ENCODE measurements at places on chromosomes 2 and 18.

GRCh38 chr2:1617425-1618021 lies 126.8 kb downstream of the PXDN start:
- no peak for DNase-seq

- no peak for DNase-seq
Measured at GRCh38 chr2:42736598-42737322, 27.2 kb downstream of the OXER1 start.

DNA sequence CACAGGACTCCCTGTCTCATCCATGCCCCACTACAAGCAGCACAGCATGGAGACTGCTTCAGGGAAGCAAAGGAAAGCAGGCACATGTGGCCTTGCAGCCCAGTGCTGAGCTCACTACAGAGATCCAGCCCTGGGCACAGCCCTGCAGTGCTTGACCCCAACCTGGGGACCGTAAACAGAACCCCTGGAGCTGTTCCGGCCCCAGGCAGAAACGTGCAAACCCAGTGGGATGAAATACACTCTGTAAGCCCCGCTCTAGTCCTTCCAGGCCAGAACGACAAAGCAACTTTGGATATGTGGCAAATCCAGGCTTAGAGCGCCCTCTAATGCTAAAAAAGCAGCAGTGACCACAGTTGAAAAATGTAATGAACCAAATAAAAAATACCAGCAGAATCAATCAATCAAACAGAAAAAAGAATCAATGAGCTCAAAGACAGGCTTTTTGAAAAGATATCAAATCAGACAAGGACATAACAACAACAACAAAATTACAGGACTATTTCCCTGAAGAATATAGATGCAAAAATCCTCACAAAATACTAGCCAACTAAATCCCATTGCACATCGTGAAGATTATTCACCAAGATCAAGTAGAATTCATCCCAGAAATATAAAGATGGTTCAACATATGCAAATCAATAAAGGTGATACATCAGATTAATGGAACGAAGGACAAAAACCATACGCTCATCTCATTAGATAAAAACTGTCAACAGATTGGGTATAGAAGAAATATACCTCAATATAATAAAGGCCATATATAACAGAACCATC lies 45.6 kb downstream of the ZNF519 start:
- DNase-seq = peak; percentile 45

DNA sequence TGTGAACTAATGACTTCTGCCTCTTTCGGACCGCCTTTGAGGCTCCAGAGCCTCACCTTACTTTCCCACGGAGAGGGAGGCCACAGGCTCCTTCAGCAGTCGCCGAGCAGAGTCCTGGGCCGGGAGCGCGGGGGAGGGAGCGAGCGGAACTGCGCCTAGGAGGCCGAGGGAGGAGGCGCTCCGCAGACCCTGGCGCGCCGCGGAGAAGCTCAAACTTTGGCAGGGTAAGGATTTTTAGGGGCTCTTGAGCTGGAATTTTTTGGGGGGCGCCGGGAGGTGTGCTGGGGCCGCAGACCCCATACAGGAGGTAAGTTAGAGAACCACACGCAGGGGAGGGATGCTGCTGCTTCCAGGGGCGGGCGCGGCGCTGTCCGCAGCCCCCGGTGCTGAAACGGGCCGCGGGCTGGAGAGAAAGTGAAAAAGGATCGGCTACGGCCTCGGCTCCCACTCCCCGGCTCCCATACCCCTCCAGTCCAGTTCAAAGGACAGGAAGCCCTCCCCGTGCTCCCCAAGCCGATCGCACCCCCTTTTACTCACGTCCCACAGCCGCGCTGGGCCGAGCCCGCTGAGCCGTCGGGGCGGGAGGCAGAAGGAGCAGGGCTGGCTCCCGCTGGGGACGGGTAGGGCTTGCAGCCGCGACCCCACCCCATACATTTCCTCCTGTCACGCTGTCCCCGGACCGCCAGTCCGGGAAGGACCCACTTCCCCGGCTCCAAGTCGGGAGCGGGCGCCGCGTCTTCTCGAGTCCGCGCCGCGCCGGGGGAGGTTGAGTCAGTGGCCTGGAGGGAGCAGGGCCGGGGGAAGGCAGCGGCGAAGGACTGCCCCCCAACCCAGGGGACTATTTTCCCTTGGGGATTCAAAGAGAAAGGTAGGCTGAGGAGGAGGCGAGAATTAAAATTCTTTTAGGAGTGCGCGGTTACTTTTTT lies at the start of gene CNGA3:
TSS of gene CNGA3 (plus strand) at position 146 of the 926 bp plus-strand sequence. CDS start 23,520 bp downstream, outside the sequence.
- no peak for DNase-seq

- no peak for DNase-seq
Measured at GRCh38 chr18:7803956-7804469, 236.9 kb downstream of the PTPRM start.

DNA sequence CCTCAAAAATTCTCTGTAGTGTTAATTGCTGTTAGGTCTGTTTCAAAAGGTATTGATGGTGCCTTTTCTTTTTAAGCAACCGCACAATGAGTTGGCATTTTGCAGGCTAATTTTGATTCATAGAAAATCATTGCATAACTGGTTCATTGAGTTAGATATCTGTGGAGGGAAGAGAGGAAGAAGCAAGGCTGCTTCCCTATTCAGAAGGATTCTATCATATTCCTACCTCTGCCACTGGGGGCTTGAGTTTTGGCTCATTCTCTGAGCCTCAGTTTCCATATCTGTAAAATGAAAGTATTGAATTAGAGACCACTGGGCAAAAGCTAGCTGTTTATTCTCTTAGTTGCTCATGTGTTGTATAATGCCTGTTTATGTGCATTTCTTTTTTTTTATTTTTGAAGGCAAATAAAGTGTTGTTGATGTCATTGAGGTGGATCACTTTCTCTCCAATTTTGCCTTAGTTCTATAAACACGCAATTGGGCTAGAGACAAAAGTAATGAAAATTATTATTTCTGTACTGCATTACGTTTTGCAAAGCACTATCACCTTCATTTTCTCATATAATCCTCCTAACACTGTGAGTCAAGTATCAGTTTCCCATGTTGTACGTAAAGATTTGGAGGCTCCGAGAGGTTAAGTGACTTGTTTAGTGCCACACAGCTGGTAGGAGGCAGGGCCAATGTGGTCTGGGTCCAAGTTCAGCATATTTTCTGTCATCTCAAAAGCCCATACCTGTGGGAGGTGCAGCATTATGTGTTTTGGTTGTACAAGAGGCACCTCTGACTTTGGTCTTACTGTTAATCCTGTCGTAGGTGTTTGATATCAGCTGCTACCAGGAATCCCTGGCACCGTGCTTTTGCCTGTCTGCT lies 5.9 kb downstream of the TRIB2 start:
- DNase-seq = no peak

DNA sequence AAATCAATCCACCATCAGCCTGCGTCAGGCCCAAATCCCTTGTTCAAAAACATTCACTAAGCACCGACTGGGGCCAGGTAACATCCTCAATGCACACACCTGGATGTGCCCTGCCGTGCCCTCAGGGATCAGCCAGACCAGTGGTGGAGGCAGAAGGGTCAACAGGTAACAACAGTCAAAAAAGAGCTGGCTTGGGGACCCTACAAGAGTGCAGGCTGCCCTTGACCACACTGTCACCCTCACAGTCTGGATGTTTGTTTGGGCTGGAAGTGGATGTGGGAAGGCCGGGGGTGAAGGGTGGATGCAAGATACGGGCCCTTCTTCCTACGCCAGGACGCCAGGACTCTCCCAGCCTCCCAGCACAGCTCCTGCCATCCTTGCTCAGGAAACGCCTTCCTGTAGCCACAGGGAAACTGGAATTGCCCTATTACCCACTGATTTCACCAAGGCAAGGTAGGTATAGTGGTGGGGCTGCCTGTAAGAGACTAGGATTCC lies 2.7 kb downstream of the BIN1 start:
- no peak for DNase-seq

- DNase-seq = peak; percentile 84
Measured at GRCh38 chr2:240435457-240435947, at the start of gene GPC1. Gene GPC1 (plus strand): TSS chr2:240435663. CDS start chr2:240435919, 256 bp downstream.

- no peak for DNase-seq
Measured at GRCh38 chr2:67883316-67884087, 179.3 kb downstream of the C1D start.

GRCh38 chr2:169039702-169040101 lies 8.6 kb upstream of the ABCB11 start:
- DNase-seq = no peak

DNA sequence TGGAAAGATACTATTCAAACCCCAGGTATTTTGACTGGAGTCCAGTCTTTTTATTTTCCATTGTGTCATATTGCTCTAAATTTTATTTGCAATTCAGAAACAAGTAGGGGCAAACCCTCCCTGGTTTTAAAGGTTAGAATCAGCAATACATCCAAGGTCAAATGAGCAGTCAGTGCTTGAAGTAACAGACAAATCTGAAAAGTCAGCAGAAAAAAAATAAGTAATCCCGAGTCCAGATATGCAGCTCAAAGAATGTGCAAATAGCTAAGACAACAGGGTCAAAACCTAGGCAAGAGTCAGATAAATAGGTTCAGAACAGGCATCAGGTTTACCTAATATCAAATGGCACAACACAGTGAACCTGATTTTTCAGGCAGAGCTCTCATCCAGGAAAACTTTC lies 367.0 kb downstream of the STK39 start:
- DNase-seq = no peak

- DNase-seq = no peak
Measured at GRCh38 chr18:58103339-58103985, 59.4 kb downstream of the NEDD4L start.

DNA sequence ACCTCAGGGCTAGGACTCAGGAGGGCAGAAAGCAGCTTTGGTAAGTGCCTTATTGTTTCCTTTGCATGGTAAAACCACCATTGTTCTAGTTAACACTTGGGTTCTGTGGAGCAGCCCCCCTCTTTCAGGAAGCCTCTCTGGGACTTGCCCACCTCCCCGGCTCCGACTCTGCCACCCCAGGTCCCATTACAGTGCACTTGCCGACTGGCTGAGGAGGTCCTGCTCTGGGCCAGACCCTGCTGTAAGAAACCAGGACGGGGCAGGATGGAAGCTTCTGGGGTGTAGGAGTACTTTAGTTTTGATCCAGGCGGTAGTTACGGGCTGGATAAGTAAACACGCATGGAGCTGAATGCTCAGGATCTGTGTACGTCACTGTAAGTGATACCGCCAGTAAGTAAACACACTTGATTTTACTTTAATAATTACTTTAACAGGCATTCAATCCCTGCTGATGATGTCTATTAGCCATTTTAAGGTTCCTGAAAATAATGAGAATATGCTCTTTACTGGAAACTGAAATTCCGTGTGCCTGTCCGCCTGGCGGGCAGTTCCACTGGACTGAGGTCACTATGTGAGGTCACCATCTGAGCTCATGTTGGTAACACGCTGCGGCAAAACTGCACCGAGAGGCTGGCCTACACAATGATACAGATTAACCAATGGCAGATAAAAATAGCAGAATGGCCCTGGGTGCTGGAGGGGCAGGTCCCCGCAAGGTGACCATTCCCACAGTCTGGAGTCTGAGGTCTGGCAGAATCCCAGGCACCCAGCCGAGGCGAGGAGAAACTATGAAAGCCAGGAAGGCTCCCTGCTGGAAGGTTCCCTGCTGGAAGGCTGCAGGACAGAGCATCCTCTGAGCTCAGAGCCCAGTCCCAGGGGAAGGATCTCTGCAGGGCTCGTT lies 25.2 kb downstream of the HS1BP3 start:
- peak; percentile 65 for DNase-seq

- DNase-seq = no peak
Measured at GRCh38 chr18:36947820-36948348, 119.0 kb downstream of the KIAA1328 start.

- DNase-seq = no peak
Measured at GRCh38 chr2:239870276-239870675, 154.9 kb downstream of the NDUFA10 start.

GRCh38 chr18:53850902-53851301 lies 373.6 kb downstream of the MBD2 start:
- DNase-seq = no peak

DNA sequence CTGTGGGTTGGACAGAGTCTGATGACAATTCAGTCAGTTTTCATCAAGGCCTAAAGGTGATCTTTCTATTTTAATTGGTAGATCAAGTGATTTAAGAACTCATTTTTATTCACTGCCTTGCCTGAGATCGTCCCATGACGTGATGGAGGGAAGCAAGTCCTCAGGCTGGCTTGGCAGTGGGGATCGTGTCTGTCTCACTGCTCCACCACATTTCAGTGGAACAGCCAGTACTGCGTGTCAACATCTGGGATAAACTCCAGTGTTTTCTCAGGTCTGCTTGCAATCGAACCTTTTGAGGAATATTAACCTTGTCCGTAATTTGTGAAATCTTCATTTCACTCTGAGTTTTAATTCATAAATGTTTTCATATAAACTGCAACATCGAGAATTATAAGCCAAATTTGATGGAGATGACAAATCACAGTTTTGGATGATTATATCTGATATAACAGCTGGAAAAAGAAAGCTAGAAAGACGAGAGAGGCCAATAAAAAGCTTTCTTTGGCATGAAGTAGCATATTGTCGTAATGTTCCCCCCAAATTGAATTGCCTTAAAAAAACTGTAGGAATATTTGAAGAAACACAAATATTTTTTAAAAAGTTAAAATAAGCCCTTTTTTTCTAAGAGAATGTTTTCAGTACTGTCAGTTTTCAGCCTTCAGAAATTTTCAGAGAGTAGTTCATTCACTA lies 414.7 kb upstream of the SPRED2 start:
- no peak for DNase-seq

GRCh38 chr2:159214325-159214865 lies 72.1 kb downstream of the WDSUB1 start:
- no peak for DNase-seq

DNA sequence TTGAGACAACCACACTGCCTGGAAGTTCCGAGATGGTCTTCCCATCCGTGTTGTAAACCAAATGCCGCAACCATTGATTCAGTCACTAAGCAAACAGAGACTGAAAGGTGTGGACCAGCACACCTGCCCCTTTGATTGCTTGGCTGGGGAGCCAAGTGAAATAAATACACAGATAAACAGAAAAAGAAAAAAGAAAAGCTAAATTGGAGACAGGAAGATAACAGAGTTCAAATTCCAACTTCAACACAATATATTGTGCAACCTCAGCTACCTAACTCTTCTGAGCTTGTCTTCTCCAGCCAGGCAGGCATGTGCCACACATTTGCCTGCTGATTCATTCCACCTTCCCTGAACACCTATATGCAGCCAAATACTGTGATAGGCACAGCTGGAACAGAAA lies 110.9 kb downstream of the PID1 start:
- no peak for DNase-seq

GRCh38 chr2:12433626-12433990 lies 283.1 kb upstream of the TRIB2 start:
- no peak for DNase-seq

DNA sequence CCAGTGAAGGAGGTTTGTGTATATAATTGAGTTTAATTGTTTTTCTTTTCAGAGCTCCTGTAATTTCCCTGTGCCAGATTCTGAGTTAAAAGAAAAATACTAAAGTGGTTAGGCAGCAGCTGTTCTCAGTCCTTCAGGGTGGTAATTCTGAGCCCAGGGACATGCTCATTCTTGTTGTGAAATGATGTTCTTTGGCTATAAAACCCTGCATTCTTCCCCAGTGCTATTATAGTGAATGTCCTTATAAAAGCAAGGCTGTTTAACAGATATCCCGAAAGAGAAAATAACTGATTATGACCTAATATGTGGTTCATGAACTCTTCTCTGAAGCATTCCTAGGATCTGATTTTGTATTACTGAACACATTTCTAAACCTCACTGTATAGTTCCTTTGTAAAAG lies 34.0 kb downstream of the ADAM23 start:
- peak; percentile 35 for DNase-seq

Measured in fibroblast of gingiva (primary cell).